ENCODE measurements at places on chromosomes 1 and 21. TPM values are rescaled to one million over a fixed set of nuclear protein-coding genes. Genes with fewer than 3 reads are reported as not detected.

- no peak for DNase-seq
These were observed 4.0 kb downstream of the MT1HL1 start for GRCh38 chr1:237000191-237000590.

DNA sequence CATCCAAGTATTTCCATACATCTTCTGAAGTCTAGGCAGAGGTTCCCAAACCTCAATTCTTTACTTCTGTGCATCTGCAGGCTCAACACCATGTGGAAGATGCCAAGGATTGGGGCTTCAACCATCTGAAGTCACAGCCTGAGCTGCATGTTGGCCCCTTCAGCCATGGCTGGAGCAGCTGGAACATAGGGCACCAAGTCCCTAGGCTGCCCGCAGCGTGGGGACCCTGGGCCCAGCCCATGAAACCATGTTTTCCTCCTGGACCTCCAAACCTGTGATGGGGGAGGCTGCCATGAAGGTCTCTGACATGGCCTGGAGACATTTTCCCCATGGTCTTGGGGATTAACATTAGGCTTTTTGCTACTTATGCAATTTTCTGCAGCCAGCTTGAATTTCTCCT lies 729.8 kb downstream of the KCNT2 start:
- DNase-seq, result no peak

The HES2 gene
- total RNA-seq, result 0.37 TPM

The ACTL8 gene
- total RNA-seq, result not detected

GRCh38 chr1:34696230-34696629 lies 58.6 kb upstream of the GJB5 start:
- no peak for DNase-seq

GRCh38 chr1:15610167-15610566 lies 7.1 kb upstream of the DDI2 start:
- DNase-seq, result no peak

DNA sequence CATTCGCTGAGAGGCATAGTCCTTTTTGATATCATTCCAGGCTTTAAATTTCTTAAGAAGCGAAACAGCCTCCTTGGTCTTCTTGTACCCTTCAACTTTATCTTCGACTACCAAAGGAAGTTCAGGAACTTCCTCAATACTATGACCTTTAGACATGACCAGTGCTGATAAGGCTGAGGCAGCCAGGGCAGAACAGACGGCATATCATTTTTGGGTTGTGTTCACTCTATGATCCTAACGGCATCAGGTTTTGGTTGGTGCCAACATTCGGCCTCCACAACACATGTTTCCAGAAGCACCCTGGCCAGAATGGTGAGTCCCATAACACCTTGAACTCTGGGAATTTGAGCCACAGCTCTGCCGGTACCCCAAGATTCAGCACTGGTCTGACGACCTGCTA lies 31.4 kb upstream of the MYOC start:
- DNase-seq, result no peak

DNA sequence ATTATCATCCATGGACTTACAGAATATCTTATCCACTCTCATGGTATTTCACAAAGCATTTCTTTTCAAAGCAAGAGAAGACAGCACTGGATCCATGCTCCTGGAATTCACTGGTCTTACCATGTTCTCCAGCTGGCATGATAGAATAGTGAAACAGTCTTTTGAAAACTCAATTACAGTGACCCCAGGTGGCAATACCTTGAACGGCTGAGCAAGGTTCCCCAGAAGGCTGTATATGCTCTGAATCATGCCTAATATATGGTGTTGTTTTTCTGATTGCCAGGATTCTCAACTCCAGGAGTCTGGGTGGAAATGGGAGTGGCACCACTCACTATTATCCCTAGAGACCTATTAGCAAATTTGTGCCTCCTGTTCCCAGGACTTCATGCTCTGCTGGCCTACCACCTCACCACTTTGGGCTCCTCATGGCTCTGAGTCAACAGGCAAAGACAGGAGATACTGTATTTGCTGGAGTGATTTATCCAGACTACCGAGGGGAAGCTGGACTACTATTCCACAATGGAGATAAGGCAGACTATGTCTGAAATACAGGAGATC lies 87.6 kb downstream of the CATSPERE start:
- DNase-seq, result no peak

The SEC22B gene
- total RNA-seq, result 18.5 TPM

DNA sequence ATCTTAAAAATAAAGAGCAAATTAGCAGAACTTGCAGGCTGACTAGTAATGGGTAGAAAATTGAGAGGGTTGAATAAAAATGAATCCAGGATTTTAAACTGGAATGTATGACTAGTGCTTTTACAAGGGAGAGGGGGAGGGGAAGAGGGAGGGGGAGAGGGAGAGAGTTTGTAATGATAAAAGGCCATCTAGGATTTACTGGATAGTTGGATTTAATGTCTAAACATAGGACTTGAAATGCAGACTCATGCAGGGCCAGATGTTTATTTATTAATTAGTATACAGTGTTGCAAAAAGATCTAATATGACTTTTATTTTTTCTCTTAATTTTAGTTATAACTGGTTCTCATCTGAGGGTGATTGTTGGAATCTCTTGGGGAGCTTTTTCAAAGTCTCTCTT lies 4.3 kb downstream of the ZNF326 start:
- no peak for DNase-seq

GRCh38 chr1:6448749-6449631 lies 17.0 kb downstream of the TNFRSF25 start:
- DNase-seq, result no peak

GRCh38 chr1:169298441-169298840 lies 69.2 kb downstream of the NME7 start:
- DNase-seq, result no peak

DNA sequence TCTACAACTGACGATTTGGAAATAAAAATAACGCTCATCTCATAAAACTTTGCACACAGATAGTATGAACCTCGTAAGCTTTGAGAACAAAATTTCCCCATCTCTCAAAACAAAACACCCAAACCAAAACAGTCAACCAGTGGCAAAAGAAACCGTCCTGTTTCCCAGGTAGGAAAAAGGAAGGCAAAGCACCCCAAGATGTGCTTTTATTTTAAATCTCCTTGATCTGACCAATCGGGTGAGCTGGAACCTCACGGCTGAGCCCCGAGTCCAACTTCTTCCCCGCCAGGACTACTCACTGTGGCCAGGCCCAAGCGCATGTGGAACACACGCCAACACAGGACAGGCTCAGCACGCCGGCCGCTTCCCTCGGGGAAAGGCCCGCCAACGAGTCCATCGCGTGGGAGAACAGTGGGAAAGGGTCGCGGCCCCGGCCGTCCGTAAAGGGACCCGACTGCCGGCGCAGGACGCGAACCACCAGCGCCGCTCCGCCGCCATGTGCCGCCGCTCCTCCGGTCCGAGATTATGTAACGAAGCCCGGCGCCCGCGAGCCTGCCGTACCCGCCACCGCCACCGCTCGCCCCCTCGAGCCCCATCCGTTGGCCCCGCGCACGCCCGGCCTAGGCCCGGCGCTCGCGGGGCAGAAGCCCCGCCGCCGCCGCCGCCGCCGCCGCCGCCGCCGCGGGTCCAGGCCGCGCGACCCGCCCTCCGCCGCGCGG lies 759 bp downstream of the AHCTF1 start:
- DNase-seq, result peak; percentile 74

GRCh38 chr1:178576841-178577240 lies 63.9 kb downstream of the TEX35 start:
- no peak for DNase-seq

- DNase-seq, result no peak
These were observed 54.8 kb downstream of the CTTNBP2NL start for GRCh38 chr1:112450773-112451172.

The AJAP1 gene
- total RNA-seq, result 0.56 TPM

The LRRC71 gene
- total RNA-seq, result not detected

DNA sequence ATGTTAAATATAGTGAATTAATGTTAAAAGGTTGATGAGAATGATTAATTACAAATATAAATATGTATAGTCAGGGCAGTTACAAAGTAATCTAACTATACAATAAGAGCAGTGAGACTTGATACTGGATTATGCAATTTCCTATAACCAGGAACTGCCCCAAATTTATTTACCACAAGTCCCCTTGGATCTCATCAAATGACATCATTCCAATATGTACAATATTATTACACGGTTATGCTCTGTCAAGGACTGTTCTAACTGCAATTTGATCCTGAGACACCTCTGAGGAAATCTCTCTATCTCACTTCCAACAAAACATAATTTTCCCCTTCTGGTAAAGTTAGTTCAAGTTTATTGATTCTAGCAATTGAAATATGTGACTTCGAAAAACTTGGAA lies 917.6 kb downstream of the NCAM2 start:
- DNase-seq, result no peak

The FMO4 gene
- total RNA-seq, result 3.1 TPM

GRCh38 chr1:53037159-53037558 lies 24.9 kb upstream of the PODN start:
- DNase-seq, result no peak

DNA sequence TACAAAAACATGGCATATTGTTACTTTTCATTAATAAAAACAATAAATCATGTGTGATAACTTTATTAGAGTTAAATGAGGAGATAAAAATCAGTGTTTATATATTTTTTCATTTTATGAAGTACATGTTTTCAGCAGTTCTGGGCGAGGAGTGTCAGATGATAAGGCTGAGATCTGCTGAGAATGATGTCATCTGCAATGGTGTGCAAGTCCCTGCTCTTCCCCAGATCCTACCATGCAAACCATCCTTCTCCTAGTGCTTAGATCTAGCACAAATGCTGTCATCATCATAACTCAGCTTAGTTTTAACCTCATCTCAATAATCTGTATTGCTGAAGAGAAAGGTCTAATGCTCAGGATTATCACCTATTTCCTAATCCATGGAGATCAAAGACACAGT lies 214.4 kb upstream of the DAB1 start:
- no peak for DNase-seq

DNA sequence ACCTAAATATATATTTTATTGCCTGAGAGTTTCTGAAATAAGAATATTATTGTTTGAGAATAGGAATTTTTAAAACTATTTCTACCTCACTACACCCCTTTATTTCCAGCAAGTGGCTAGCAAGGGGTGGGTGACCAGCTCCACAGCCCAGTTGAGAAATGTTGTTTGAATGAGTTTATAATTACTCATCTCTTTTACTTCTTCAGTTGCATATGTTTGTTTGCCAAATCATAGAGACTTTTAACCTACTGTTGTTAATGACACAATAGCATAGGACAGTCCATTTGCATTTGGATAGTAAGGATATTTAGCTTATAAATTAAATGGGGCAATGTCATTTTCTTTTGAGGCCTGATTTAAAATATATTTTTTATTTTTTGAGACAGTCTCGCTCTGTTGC lies 127.8 kb downstream of the NRDC start:
- DNase-seq, result no peak

GRCh38 chr1:179143322-179143721 lies 61.5 kb downstream of the TOR3A start:
- no peak for DNase-seq

The FOXO6 gene
- 1.8 TPM for total RNA-seq

DNA sequence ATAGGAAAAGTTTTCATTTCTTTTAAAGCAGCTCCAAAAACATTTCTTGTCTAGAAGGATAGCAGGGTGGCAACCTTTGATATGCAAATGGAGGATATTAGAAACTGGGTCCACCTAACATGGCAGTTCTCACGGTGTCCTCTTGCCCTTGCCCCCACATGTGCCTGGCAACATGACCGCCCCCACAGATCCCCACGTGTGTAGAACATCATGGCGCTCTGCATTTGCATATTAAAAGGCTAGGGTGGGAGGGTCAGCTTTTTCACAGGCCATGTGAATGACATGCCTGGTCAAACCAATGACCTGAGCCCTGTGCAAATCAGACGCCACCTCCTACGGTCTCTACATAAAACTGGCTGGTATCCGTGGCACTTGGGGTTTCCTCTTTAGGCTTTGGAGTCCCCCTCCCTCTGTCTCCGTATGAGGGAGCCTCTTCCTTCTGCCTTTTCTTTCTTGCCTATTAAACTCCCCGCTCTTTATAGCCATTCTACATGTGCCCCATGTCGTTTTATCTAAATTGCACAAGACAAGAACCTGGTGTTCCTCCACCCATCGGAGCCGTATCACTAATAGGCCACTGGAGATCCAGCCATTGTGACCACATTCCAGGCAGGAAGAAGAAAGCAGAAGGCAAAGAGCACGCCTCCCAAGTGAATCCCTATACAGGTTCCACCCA lies 71.3 kb downstream of the WDR4 start:
- DNase-seq, result no peak
